Kidney tubule cell (primary cell): ENCODE measurements at places on chromosomes 7 and 10.

- no peak for DNase-seq
These were observed 602.9 kb downstream of the TYW1 start for GRCh38 chr7:67599331-67600062.

- DNase-seq, result no peak
These were observed 39.0 kb downstream of the OAT start for GRCh38 chr10:124379609-124380193.

DNA sequence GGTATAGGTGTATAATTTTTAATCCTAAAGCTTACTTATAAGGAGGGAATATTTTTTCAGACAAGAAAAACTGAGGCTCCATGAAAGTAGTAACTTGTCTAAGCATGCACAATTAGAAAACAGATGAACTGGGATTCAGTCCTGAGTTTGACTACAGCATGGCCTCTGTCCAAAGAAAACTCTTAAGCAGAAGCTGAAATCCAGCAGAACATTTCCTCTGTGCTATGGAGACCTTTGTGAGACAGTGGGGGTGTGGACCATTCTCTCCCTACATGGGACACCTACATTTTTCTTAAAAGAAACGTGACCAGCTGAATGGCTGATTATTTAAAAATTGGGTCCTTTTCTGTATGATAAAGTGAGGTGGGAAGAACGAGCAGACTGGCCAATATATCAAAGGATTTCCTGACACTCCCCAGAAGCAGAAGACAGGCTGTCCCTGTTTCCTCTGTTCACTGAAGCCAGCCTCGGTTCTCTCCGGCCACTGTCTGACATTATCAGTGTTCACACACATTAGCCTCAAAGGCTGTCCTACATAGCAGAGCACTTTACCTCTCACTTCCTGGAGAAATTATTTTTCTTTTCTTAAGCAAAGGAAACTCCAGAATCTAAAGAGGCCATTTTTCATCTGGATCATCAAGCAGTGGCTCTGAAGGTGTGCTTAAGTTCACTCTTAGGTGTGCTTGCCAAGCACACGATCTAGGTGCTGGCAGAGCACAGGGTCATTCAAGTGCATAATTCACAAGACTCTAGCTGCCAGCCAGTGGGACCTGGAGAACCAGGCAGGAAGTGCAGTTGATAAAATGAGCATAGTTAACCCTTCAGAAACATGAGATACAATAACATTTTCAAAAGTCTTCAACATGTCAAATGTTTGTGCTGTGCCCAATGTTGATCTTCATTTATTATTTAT lies 40.4 kb upstream of the KIAA1217 start:
- no peak for DNase-seq

GRCh38 chr10:75764974-75765788 lies 333.8 kb downstream of the LRMDA start:
- peak; percentile 6 for DNase-seq

- DNase-seq, result no peak
These were observed 64.6 kb downstream of the SNX10 start for GRCh38 chr7:26356229-26356628.

DNA sequence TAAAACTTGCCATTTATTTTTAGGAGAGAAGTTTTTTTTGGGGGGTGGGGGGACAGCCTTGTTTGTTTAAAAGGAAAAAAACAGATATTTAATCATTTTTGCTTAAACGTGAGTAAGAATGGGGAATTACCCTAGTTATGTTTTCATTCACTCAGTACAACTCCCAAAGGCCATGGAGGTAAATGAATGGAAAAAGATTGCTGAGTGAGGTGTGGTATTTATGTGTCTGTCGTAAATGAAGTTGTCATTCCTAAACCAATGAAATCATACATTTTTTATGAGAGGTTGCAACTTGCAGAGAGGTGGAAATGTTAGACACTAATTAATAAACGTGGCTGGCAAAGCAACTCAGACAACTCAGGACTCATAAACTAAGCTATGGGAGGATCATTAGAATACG lies 218.1 kb downstream of the CELF2 start:
- DNase-seq, result no peak

DNA sequence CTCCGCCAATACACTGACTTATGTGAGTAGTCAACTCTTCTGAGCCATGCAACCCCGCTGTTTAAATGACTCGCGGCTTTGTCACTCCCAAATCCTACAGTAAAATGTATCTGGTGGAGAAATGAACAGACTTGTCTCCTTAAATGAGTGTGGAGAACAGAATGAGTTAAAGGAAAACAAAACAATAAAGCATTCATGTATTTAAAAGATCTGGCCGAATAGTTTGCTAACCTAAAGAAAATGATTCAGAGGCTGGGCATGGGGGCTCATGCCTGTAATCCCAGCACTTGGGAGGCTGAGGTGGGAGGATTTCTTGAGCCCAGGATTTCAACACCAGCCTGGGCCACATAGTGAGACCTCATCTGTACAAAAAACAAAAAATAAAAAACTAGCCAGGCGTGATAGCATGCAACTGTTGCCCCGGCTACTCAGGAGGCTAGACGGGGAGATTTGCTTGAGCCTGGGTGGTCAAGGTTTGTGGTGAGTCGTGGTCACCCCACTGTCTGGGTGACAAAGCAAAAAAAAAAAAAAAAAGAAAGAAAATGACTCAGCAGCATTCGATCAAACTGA lies 86.5 kb upstream of the PFKP start:
- peak; percentile 96 for DNase-seq

GRCh38 chr10:79563426-79563825 lies 3.2 kb upstream of the SFTPA2 start:
- DNase-seq, result no peak

- DNase-seq, result no peak
These were observed 726 bp upstream of the HOXA9 start for GRCh38 chr7:27165996-27166530.

DNA sequence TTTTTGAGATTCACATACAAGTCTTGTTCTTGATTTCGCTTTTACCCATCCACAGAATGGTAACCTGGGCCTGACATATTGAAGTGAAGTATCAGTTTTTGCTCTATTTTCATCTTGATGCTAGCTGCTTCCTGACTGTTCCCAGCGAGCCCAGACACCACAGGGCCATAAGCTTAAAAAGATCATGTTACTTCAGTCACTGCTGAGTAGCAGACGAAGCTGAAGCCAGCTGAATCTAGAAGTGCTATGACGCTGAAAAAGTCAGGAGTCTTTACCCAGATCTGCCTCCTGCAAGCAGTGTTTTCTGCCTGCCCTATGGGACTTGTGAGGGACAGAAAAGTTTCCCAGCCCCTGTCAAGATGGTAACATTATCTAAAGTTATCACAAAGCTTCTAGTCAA lies 2.7 kb upstream of the PRXL2A start:
- DNase-seq, result no peak

GRCh38 chr10:89120931-89121763 lies 86.0 kb downstream of the CH25H start:
- peak; percentile 38 for DNase-seq

GRCh38 chr7:26291699-26292538 lies at the start of gene SNX10:
Gene SNX10 (plus strand): TSS chr7:26291862. CDS start chr7:26346443, 54,581 bp downstream.
- DNase-seq, result peak; percentile 87

DNA sequence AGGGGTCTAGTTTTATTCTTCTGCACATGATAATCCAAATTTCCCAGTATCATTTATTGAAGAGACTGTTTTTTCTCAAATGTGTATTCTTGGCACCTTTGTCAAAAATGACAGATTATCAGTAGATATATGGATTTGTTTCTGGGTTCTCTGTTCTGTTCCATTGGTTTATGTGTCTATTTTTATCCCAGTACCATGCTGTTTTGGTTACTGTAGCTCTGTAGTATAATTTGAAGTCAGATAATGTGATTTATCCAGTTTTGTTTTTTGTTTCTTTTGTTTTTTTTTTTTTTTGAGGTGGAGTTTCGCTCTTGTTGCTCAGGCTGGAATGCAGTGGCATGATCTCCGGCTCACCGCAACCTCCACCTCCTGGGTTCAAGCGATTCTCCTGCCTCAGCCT lies 61.6 kb upstream of the HELLS start:
- DNase-seq, result no peak

- no peak for DNase-seq
These were observed 58.6 kb upstream of the MKRN1 start for GRCh38 chr7:140537750-140538482.

DNA sequence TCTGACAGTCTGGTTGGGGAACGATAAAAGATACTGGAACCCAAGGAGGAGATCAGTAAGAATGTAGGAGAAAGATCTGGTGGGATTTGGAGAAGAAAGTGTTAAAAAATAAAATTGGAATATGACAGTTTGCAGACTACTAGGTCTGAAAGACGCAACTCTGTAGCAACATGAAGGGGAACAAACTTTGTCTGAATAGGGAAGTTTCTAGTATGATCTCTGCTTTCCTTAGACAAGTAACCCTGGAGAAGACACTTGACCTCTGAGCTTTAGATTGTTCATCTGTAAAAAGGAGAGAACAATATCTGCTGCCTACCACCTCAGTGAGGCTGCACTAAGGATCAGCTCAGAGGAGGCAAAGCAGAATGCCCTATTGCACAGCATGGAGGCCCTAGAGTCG lies 3.0 kb upstream of the PRSS1 start:
- no peak for DNase-seq

GRCh38 chr10:72846238-72846637 lies 47.3 kb upstream of the OIT3 start:
- peak; percentile 94 for DNase-seq

GRCh38 chr7:138468244-138469123 lies 8.4 kb downstream of the TRIM24 start:
- DNase-seq, result no peak

- DNase-seq, result peak; percentile 27
These were observed 225.9 kb downstream of the TRIL start for GRCh38 chr7:28732071-28732869.

DNA sequence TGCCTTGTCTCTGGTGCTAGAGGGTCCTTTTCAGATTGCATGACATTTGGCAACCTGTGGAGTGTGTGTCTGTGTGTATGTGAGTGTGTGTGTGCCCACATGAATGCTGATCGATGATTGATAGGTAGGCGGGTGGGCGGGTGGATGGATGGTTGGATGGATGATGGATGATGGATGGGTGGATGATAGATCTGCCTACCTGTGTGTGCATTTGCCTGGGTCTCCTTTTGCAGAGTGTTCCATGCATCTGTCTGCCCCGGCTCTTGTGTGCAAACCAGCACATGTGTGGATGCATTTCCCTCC lies 99.8 kb downstream of the RGS10 start:
- DNase-seq, result no peak

- peak; percentile 86 for DNase-seq
These were observed 48.2 kb upstream of the NFKB2 start for GRCh38 chr10:102347236-102347828.

GRCh38 chr7:1800902-1801301 lies 130.8 kb downstream of the ELFN1 start:
- DNase-seq, result no peak

- no peak for DNase-seq
These were observed 1216.4 kb downstream of the CNTNAP2 start for GRCh38 chr7:147332988-147333387.

GRCh38 chr7:128867842-128868623 lies 5.4 kb downstream of the ATP6V1F start:
- DNase-seq, result no peak

DNA sequence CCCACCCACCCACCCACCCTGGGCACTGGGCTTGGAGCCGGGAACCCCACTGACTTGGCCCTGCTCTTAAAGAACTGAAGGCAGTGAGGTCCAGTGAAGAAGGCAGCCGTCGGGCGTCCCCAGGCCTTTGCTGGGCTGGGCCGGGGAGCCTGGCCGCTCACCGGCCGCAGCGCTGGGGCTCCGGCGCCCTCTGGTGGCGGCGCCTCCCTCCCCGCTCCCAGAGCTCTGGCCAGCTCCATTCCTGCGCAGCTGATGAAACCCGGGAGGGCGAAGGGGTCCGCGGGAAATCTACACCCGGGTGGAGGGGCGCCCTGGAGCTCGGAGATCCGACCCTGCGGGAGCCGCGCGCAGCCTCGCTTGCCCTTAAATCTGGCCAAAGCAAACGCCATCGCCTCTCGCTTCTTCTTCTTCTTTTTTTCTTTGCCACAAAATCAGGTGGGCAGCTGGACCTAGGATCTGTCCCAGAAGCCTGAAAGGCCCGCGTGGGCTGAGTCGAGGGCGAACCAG lies 1.7 kb upstream of the CXCL12 start:
- peak; percentile 60 for DNase-seq

GRCh38 chr10:107856047-107856315 lies 691.5 kb upstream of the SORCS1 start:
- no peak for DNase-seq

GRCh38 chr10:69968830-69969229 lies 83.8 kb upstream of the MACROH2A2 start:
- peak; percentile 11 for DNase-seq

GRCh38 chr7:129903935-129904334 lies 48.8 kb downstream of the UBE2H start:
- no peak for DNase-seq

DNA sequence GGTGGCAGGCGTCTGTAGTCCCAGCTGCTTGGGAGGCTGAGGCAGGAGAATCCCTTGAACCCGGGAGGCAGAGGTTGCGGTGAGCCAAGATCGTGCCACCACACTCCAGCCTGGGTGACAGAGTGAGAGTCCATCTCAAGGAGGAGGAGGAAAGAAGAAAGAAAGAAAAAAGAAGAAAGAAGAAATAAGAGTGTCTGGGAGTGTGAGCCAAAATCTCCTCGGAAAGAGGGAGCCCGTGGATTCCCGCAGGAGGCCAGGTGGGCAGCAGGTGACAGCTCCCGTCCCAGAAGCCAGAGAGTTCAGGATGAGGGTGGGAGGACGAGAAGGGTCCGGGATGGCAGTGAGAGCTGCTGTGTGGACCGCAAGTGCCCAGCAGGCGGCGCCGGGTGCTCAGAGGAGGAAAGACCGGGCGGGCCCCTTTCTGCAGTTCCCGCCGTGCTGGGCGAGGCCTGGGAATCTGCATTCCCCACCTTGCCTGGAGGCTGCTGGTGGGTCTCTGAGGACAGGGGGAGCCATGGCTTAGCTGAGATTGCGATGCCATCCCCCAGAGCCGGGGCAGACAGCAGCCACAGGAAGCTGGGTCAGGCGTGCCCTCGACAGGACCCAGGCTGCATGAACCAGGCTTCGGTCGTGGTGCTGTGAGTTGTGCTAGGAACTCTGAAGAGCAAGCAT lies 17.1 kb upstream of the AMZ1 start:
- DNase-seq, result peak; percentile 56

DNA sequence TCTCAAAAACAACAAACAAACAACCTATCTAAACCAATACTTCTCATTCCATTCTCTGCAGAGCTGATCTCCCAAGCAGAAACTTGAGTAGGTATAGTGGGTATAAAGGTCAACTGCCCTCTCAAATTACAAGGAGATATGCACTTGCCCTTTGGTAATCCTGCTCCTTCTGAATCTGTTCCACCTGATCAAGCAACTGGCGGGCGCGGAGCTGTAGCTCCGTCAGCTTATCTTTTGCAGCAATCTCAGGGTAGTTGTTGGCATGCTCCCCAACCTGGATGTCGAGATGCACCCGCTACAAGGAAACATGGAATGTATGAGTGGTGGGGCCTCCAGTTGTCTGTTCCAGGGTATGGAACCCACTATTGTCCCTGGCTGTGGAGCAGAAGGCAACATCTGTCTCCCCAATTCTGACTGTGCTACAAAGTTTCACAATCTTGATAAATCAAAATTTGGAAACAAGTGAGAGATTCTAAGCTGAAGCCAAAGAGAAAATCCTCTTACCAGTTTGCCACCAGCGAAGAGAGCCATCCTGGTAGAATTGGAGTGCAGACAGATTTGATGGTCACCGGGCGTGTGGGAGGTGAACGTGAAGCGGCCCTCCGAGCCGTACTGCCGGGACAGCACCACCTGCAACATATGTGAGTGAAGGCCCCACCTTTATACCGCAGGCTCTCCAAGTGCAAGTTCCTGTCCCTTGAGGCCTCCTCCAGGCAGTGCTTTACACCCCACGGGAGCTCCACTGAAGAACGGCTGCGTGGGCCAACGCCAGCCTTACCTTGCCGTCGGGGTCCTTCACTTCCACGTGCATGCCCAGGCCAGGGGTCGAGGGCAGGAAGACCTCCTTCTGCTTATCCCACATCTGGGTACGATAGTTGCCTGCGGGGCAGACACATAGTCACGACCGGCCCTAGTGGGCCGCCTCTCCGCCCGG lies 819 bp downstream of the TMED4 start:
- DNase-seq, result peak; percentile 51
